NCI-H345 (cell line): ENCODE measurements at places on chromosomes 5 and 9.

- DNase-seq, result peak; percentile 74
These were observed 357.8 kb downstream of the ICE1 start for GRCh38 chr5:5780253-5780652.

GRCh38 chr9:100350188-100350587 is 2.6 kb downstream of the TEX10 start:
- DNase-seq, result no peak

DNA sequence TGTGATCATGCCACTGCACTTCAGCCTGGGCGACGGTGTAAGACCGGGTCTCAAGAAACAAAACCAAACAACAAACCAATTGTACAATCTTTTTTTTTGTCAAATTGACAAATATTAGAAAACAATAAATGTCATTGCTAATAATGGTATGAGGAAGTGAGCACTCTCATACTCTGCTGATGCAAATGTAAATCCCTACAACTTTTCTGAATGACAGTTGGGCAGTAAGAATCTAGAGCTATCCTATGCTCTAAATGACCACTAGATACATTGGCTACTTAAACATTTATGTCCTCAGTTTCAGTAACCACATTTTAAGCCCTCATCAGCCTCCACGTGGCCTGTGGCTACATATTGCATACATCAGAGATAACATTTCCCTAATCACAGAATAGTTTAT is 256.2 kb downstream of the FER start:
- no peak for DNase-seq

GRCh38 chr5:150066901-150067396 is 19.4 kb downstream of the CSF1R start:
- DNase-seq, result no peak

DNA sequence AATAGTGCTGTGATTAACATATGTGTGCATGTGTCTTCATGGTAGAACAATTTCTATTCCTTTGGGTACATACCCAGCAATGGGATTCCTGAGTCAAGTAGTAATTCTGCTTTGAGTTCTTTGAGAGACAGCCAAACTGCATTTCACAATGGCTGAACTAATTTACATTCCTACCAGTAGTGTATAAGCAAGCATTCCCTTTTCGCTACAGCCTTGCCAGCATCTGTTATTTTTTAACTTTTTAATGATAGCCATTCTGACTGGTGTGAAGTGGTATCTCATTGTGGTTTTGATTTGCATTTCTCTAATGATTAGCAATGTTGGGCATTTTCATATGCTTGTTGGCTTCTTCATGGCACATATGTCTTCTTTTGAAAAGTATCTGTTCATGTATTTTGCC is 308.5 kb downstream of the ARRDC3 start:
- DNase-seq, result no peak

- no peak for DNase-seq
These were observed 197.4 kb upstream of the ELL2 start for GRCh38 chr5:96159043-96159442.

DNA sequence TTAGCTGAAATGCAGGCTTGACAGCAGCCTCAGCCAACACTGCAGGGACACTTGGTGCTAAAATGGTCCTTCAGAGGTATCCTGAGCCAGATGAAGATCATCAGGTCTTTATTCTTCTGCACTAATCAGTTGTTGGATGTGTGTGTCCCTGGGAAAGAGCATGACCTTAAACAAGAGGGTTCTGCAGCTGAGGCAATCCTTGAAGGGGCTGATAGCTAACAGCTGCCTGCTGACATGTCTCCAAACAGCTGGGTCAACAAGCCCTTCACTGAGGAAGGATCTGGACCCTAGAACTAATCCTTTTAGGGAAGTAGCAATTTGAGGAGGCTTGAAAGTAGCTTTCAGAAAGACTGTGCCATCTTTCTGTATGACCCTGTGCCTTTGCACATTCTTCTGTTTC is 376.3 kb upstream of the ACTBL2 start:
- no peak for DNase-seq

DNA sequence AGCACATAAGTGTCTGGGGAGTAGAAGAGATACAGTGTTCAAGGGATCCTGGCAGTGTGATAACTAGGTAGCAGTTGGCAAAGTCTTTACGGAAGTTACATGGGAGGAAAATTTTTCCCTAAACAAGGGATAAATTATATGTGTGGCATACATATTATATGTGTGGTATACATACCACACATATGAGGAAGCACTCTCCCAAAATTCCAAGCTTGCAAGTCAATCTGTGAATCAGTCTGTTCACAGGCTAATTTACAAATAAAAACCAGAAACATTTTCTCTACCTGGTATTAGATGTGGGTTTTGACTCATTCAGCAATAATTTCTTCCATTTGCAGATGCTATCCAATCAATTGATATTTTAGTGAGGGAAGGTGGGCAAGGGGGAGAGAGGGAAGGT is 110.0 kb downstream of the ISOC1 start:
- no peak for DNase-seq

- no peak for DNase-seq
These were observed 6.9 kb downstream of the SHB start for GRCh38 chr9:38062106-38062497.

DNA sequence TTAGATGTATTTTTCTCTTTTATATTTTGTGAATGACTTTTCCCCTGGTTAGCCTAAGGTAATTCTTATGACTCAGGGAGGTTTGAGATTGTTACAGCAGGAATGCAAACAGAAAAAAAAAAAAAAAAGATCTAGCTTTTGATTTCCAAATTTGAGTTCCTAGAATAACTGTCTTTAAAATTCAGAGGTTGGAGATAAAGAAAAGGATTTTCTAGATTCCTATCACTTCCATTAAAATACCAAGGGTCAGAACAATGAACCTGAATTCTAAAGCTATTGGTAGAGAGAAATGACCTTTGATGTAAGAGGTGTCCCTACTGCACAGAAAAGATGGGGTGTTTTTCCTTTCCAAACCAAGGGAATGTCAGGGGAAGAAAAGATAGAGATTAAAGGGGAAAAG is 262.5 kb downstream of the DOCK8 start:
- no peak for DNase-seq

- DNase-seq, result no peak
These were observed 499.0 kb downstream of the ACTL7B start for GRCh38 chr9:108356806-108357205.

GRCh38 chr5:177553671-177554429 is 513 bp downstream of the FAM193B start:
- peak; percentile 41 for DNase-seq

- DNase-seq, result no peak
These were observed 22.4 kb upstream of the LTC4S start for GRCh38 chr5:179771311-179771895.

DNA sequence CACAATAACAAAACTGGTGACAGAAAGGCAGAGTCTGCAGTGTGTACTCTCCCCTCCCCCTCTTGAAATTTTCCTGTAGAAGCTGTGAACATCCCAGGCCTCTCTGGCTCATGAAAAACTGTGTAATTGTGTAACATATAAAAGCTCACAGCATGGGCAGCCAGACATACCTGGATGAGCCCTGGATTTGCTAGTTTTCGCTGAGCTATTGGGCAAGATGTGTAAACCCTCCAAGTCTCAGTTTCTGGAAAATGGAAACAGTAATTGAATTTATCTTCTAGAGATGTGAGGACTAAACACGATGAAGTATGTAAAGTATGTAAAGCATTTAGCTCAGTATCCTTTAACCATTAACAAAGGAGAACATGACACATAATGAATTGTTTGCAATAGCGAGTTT is 143.2 kb upstream of the ANKH start:
- DNase-seq, result no peak

GRCh38 chr5:150562832-150563231 is 54.9 kb downstream of the NDST1 start:
- DNase-seq, result peak; percentile 21

GRCh38 chr9:129665814-129666520 is 520 bp downstream of the PRRX2 start:
- DNase-seq, result no peak

- DNase-seq, result no peak
These were observed 137.2 kb upstream of the ZNF608 start for GRCh38 chr5:124883681-124884080.

- DNase-seq, result no peak
These were observed 6.3 kb upstream of the GZMA start for GRCh38 chr5:55096182-55096581.

GRCh38 chr5:61486476-61486875 is 154.4 kb downstream of the ZSWIM6 start:
- no peak for DNase-seq
